Astrocyte of the hippocampus (primary cell): ENCODE measurements at places on chromosomes 5 and 9.
A peak's percentile ranks its signal among the peaks of the same experiment; 100 is the strongest.

- DNase-seq = peak; percentile 79
Observed at GRCh38 chr5:150001660-150002486, 1.3 kb downstream of the HMGXB3 start.

- DNase-seq = peak; percentile 82
Observed at GRCh38 chr5:77015938-77016569, 14.2 kb upstream of the AGGF1 start.

DNA sequence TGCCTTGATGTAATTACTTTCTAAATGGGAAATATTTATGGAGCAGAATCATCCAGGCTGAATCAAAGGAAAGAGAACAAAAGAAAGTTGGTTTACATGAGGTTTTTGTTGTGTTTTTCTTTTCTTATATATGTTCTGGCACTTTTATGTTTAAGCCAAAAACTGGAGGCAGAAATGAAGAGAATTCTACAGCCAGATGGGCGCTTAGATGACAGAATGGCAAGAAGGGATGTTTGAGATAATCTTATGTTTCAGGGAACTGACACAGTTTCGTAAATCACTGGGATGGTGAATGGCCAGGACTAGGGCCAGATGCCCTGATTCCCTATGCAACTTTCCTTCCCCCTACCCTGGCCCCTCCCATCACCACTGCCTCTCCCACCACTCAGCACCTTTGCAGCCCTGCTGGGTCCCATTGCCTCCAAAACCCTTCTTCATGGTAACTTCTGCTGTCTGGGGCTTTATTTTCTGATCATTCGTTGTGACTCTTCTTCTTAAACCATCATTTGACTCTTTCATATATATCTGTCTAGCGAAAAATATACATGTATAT, 111.8 kb downstream of the EFNA5 start:
- DNase-seq = no peak

GRCh38 chr5:64899838-64900237, 131.1 kb downstream of the CWC27 start:
- DNase-seq = no peak

DNA sequence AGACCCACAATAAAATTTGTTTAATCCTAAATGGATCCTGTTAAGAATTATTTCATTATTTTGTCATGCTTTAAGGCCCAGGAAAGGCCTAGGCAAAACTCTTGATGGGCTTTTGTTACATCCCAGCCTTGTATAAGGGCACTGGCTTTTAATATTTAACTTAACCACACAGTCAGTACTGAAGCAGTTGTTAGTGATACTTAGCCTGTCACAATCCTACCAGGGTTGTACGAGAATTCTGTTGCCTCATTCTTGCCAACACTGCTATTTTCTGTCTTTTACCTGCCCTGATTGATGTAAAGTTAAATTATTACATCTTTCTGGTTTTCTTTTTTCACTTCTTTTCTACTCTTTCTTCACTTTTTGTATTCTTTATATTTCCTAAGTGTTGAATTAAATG, 10.9 kb downstream of the ZNF169 start:
- no peak for DNase-seq

DNA sequence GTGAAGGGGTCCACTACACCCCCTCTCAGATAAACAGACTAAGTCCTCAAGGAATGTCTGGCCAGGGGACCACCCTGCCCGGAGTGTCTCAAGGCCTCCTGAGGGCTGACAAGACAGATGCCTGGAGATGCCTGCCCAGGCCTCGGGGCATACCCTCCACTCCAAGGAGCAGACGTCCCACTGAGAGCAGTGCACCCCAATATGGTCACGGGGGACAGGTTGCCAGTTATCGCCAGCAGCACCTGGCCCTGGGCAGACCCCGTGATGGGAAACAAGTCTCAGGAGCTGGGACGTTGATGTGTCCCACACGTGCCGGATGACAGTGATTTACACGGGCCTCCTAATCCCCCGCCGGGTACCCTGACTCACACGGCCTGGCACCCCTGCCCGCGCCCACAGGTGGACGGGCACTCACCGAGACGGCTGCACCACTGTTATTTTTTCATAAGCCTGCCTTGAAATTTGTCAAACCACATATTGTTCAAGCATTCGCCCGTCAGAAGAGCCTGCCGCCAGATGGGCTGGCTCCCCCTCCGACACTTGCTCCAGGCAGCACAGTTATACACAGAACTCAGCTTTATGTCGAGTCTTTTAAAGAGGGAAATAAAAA, 43.9 kb downstream of the BARX1 start:
- no peak for DNase-seq

GRCh38 chr9:129584136-129584535, 36.8 kb downstream of the C9orf50 start:
- DNase-seq = peak; percentile 86

DNA sequence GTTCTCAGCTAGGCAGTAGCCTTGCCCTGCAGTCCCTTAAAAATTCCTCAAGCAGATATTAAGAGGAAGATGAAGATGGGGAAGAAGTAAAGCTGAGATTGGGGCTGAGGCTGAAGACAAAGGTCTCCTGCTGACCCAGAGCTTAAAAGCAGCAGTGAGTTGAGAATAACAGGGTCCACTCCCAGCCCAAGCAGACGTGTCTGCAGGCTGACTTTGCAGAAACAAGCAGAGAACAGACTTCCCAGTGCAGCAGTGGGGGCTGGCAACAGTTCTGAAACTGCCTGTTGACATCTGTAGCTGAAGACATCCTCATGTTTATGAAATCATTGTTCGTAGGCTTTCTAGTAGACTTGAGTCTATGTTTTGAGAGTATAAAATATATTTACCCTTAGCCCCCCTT, 1.1 kb downstream of the CTXN3 start:
- peak; percentile 32 for DNase-seq

- no peak for DNase-seq
Observed at GRCh38 chr9:136375096-136375495, 1.6 kb upstream of the CARD9 start.

DNA sequence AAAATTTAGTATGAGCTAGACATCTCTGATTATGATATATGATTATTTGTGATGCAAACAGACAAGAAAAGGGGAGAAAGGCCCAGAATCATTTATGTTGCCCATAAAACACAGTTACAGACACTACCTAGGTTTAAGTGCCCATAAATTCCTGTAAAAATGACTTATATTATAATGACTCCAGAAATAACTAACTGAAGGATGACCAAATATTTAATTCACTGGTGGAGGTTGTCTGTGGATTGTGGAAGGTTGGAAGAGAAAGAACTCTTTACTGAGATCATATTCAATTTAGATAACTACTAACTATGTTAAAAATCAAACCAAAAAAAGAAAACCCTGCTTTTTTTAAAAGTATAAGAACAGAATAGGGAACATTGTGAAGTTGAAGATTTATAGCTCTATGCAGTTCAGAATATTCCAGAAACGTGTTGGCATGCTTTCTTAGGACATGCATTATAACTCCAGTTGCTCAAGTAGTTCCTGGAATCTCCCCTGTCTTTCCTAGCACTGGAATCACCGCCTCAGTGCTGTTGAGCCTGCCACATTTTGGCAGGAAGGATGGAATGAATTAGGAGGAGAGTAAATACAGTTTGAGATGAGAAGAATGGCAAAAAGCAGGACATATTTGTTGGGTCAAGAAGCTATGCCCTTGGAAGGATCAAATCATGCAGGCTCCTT, 72.0 kb upstream of the PAPPA start:
- DNase-seq = no peak

GRCh38 chr5:172959824-172960799, 888 bp downstream of the RPL26L1 start:
- no peak for DNase-seq

- DNase-seq = peak; percentile 59
Observed at GRCh38 chr5:154371687-154372086, 74.1 kb upstream of the SAP30L start.

DNA sequence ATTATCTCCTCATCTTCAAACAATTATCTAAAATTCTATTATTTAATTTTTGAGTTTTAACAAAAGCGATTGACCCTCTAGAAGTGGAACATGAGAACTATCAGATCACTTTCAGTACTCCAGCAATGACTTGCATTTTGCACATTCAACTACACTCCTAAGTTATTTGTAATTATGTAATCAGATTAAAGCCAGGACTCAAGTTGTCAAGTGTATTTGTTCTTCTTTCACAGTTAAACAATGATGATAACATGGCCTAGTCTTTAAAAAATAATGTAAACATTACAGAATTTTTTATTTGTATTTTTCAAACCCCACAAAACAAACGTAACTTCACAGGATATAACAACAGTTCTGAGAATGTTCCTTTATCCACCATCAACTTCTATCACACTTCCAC, 2148.9 kb upstream of the ACO1 start:
- no peak for DNase-seq

DNA sequence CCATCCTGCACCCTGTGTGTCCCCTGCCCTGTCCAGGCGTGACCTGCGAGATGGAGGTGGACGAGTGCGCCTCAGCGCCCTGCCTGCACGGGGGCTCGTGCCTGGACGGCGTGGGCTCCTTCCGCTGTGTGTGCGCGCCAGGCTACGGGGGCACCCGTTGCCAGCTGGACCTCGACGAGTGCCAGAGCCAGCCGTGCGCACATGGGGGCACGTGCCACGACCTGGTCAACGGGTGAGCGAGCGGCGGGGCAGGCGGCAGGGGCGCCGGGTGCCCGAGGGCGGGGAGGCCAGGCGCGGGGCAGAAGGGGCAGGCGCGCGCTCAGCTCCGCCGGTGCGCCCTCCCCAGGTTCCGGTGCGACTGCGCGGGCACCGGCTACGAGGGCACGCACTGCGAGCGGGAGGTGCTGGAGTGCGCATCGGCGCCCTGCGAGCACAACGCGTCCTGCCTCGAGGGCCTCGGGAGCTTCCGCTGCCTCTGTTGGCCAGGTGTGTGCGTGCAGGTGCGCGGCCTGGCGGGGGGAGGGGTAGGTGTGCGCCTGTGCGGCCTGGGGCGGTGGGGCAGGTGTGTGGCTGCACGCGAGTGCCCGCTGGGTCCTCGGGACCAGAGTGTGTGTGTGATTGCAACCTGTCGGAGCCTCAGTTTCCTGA, 10.0 kb downstream of the CRB2 start:
- DNase-seq = no peak

- no peak for DNase-seq
Observed at GRCh38 chr9:136054798-136055714, 40.0 kb downstream of the NACC2 start.

DNA sequence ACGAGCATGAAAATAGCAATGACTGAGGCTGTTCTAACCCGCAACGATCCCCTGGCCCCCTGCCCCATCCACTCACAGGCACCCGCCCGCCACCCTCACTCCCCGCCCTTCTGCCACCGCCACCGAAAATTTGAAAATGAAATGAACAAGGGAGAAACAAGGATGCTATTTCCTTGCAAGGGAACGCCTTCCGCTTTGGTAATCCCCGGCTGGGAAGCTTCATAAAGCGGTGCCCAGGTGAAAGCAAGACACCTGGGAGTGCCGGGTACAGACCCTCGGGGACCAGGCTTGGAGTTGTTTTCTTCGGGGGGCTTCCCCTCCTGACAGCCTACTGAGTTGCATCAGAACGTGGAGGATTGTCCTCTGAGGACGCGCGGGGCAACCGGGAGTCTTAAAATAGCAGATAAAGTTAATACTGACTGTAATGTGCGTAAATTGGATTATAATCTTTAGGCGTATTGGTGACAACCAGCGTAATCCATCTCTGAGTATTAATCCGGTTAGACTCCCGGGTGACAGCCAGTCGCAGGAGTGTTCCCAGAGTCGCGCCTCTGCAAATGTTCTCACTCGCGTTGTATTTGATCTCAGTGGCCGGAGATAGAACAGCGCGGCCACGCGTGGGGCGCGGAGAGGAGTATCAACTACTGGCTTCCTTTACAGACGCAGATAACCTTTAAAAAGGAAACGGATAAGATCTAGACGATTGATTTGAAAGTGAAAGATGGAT, 885 bp upstream of the MLLT3 start:
- peak; percentile 33 for DNase-seq

- DNase-seq = peak; percentile 46
Observed at GRCh38 chr9:85900504-85901201, 40.3 kb upstream of the NAA35 start.

- peak; percentile 52 for DNase-seq
Observed at GRCh38 chr5:58184910-58185309, 275.0 kb downstream of the PLK2 start.

GRCh38 chr5:173795601-173796000, 92.5 kb upstream of the CPEB4 start:
- no peak for DNase-seq

DNA sequence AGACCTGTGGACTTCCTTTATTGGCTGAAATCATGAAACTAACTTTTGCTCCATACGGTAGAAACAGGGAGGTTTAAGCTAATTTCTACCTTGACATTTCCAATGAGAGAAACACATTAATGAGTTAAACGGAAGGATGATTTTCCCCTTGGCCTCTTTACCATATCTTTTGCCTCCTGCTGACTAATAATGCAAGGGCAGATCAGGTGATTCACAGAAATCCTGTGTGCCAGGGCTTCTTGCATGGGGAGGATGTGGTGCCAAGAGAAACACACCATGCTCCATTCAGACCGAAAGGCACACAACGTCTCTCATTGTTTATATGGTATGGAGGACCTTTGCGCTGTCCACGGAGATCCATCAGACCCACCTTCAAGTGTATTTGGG, 17.4 kb upstream of the PRLR start:
- peak; percentile 67 for DNase-seq

- DNase-seq = no peak
Observed at GRCh38 chr9:130448035-130448624, 3.4 kb downstream of the ASS1 start.

GRCh38 chr5:6135977-6136376, 242.4 kb downstream of the MED10 start:
- no peak for DNase-seq

GRCh38 chr5:180824630-180825476, 22.2 kb upstream of the MGAT1 start:
- DNase-seq = no peak

DNA sequence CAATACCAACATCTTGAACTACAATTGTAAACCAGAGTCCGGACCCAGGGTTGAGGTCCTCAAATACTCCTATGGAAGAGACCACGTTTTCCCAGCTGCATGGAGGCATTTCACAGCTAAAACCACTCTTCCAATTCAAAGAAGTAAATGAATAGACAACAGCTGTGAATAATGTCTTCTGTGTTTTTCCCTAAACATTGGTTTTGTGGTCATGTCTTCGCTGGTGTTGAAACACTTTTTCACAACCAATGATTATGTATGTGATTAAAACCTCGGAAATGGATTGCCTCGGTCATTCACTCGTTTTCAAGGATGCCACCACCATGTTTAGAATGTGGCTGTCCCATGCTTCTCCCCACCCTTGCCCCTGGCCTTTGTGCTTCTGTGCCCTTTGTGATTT, 9.4 kb upstream of the TENT4A start:
- peak; percentile 36 for DNase-seq

GRCh38 chr5:8057769-8058168, 188.8 kb downstream of the MTRR start:
- DNase-seq = peak; percentile 35

DNA sequence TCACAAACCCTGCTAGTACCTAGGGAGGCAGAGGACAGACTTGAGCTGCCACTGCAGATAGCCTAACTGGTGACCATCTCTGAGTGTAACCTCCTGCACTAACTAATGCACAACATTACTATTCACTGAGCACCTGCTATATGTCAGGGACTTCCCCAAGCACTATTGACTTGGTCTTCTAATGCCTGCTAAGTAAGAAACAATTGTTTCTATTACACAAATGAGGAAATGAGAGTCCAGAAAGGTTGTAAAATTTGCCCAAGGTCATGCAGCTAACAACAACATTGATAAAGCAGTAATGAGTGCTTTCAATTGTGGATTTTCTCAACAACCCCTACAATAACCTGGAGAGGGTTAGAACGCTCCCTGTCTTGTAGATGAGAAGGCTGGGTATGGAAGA, 183.7 kb downstream of the ZNF462 start:
- DNase-seq = no peak
